ENCODE measurements at places on chromosomes 4 and X.

GRCh38 chr4:47819178-47819577, 18.7 kb downstream of the CORIN start:
- DNase-seq = no peak

- DNase-seq = no peak
These were observed 384.2 kb downstream of the TLL1 start for GRCh38 chr4:166257276-166257675.

- no peak for DNase-seq
These were observed 66.3 kb upstream of the TRIM2 start for GRCh38 chr4:153137677-153138630.

- DNase-seq = no peak
These were observed 88.7 kb upstream of the ELOVL6 start for GRCh38 chr4:110287130-110287529.

GRCh38 chr4:53994382-53995102, 69.9 kb downstream of the CHIC2 start:
- DNase-seq = no peak

DNA sequence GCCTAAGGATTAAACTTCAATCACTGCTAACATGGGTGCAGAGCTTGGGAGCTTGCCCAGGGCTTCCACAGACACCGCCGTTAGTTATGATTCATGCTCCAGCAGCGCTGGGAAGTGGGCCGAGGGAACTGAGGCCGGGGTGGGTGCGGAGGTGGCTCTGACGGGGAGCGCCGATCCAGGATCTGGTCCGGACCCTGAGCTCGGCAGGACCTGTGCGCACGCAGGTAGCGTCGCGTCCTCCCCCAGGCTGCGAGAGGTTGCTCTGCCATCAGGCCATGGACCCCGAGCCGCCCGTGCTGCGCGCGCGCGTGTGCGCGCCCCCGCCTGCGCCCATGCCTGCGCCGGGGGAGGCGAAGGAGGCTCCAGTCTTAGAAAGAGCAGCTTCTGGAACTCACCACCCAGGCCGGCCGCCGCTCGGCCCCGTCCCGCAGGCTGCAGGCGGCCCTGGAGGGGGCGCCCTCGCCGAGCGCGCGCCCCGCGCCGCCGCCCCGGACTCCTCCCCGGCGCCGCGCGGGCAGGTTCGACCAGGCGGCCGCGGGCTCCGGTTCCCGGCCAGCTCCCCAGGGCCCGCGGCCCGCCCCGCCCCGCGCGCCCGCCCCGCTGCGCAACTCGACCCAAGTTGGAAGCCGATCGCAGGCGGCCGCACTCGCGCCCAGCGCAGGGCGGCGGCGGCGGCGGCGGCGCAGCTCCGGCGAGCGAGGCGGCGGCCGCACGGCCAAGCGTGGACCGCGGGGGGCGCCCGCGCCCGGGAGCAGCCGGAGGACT, 732 bp upstream of the ADRA2C start:
- DNase-seq = no peak

DNA sequence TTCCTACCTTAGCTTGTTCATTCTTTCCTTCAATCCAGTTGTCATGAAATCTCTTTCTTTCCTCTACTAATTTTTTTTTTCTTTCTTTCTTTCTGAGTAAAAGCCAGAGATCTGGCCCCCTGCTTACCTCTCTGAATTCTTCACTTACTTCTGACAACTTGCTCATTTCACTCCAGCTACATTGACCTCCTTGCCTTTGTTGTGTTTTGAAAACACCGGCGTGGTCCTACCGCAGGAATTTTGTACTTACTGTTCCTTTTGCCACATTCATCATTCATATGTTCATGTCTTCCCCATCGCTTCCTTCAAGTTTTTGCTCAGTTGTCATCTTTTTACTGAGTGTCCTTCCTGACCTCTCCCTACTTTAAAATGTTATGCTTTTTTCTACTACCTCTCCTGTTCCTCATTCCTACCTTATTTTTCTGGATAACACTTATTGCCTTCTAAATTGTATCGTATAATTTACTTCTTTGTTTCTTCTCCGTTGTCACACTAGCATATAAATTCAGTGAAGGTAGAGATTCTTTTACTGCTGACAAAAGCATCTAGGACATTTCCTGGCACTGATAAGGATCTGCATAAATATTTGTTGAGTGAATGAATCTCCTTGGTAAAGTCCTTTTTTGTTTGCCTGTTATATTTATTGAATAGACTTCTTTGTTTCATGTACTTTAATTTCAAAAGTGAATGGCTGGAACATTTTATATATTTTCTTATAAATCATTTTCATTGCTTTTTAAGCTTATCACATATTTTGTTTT, 74.4 kb downstream of the NFKB1 start:
- no peak for DNase-seq

DNA sequence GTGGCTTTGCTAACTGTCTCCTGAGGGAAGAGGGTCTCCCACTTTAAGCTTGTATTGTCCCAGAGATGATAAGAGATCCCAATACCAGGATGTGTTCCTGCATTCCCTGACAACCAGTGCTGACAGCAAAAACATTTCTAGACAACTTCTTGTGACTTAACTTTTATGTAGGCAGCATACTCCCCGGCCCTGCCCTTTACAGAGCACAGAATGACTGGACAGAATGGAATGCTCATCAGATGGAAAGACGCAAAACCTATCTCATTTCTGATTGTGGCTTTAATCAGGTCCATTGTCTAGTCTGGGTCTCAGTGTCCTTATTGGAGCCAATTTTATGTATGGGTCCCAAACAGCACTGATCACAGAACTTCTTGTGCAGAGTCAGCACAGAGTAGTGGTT, 18.2 kb upstream of the PLAC1 start:
- no peak for DNase-seq

DNA sequence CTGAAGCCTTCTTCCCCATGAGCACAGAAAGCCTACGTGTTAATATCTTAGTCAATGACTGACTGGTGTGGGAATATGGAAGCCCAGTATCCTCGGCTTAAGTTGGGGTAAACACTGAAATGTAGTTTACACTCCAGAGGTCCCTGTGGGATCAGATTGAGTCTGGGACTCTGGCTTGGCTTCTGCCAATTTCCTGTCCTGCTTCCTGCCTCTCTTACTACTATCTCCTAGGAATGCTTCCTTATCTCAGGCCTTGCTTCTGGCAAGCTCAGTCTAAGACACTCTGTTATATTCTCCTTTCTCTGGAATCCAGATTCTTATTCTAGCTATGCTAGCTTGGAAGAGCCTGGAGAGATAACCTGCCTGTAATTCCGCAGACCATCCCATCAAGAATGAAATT, 174.0 kb upstream of the LDB2 start:
- no peak for DNase-seq

DNA sequence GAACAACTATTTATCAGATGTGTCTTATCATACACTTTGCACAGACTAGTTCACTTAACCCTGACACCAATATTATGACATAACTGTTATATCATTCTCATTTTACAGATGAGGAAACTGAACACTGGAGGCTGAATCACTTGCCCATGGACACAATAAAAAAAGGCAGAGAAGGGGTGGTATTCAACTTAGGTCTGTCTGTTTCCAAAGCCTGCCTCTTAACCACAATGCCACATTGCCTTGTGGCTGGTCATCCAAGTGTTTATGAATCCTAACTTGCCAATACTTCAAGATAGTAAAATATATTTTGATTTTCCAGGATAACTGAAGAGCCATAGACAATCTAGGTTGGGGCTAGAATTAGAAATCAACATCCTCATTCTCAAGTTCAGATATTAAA, 327.8 kb downstream of the NR3C2 start:
- no peak for DNase-seq

- DNase-seq = no peak
These were observed 78.2 kb downstream of the SPRY1 start for GRCh38 chr4:123474817-123475216.

GRCh38 chr4:1300466-1301455, 11.1 kb downstream of the MAEA start:
- DNase-seq = no peak

DNA sequence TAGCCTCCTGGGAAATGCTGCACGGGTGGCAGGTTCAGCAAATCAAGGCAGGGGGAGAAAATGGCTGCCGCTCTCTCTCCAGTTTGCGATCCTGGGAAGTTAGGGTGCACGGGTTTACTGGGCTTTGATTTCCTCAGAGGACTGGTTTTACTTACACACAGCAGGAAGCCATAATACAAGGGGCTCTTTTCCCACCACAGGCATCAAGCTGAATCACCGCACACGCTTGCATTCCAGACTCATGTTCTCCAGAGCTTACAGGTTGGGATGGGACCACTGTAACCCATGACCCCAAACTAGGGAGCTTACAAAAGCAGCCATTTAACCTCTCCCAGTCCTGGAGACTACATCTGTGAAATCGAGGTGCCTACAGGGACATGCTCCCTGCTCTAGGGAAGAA, 159.8 kb downstream of the DHRSX start:
- no peak for DNase-seq

DNA sequence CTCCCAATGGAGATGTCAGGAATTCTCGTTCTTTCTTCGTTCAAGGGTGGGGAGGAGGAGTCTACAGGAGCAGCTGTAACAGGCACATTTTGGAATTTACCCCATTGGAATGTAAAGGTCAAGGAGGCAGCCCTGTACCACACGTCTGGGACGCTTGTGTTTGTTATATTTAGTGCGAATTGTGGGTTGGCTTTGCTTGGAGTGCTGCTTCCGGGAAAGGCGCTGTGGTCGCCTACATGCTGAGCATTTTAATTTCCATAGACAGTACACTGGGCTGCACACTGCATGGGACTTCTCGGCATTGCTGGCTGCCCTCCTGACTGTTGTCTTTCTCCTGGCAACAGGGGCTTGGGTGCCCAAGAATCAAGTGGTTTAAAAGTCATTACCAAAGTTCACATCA, 12.8 kb downstream of the GYG2 start:
- no peak for DNase-seq

DNA sequence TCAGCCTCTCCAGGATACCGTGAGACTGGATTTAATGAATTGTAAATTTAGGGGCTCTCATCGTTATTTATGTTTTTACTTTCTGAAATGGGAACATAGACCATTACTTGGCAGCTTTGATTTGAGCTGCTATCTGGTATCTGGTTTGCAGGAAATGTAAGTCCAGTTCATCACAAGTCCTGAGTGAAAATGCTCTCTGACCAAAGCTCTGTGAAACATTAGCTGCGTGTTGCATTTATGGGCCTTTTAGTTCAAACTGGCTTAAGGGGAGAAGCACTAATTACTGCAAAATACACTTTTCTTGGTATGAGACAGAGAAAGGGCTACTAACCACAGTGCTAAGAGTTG, 420 bp downstream of the CC2D2A start:
- no peak for DNase-seq

- no peak for DNase-seq
These were observed 96.4 kb upstream of the TRPC5OS start for GRCh38 chrX:111779582-111779981.

DNA sequence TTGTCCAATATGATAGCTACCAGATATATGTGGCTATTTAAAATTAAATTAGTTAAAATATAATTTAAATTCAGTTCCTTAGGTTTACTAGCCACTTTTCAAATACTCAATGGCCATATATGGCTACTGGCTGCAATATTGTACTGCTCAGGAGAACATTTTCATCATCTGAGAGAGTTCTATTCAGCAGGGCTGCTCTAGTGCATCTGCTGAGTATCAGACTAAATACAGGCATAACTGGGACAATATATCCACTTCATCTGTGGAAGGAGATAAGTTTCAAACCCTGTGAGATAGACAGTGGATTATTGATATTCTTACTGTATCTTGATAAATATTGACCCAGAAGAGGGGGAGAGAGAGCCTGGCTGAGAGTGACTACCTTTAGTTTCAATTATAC, 240.1 kb upstream of the ANKRD50 start:
- no peak for DNase-seq

DNA sequence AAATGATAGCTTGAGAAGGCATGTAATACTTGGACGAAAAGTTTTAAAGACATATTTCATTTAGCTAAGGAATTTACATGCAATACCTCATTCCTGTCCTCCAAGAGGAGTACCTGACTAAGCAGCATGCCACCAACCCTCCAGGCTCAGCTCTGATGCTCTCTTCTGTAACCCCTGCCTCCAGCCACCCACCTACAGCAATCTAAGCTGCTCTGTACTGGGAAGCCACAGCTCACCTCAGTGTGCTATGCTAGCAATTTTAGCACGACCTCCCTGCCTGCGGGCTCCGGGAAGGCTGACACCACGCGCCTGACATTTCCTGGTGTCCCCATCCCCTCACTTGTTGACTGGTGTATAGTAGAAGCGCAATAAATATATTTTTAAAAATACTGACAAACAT, 23.2 kb upstream of the GPM6B start:
- no peak for DNase-seq

GRCh38 chr4:185238215-185238681, 28.9 kb downstream of the SNX25 start:
- DNase-seq = no peak

GRCh38 chr4:139857021-139857420, 191.4 kb downstream of the MGST2 start:
- no peak for DNase-seq

DNA sequence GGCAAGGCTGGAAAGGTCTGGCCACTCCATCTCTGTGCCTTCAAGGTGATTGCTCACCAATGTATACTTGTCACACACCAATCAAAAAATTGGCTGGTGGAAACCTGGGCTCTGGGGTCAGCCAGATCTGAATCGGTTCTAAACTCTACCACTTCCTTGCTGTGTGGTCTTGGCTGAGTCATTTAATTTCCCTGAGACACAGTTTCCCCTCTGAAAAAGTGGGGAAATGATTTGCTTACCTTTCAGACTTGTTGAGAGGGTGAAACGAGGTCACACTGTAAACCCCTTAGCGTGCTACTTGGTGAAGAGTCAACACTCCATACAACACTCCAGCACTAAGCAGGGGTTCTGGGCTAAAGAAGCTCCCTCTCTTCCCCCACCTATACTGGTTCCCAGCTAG, 252.3 kb upstream of the ZIC3 start:
- DNase-seq = no peak

DNA sequence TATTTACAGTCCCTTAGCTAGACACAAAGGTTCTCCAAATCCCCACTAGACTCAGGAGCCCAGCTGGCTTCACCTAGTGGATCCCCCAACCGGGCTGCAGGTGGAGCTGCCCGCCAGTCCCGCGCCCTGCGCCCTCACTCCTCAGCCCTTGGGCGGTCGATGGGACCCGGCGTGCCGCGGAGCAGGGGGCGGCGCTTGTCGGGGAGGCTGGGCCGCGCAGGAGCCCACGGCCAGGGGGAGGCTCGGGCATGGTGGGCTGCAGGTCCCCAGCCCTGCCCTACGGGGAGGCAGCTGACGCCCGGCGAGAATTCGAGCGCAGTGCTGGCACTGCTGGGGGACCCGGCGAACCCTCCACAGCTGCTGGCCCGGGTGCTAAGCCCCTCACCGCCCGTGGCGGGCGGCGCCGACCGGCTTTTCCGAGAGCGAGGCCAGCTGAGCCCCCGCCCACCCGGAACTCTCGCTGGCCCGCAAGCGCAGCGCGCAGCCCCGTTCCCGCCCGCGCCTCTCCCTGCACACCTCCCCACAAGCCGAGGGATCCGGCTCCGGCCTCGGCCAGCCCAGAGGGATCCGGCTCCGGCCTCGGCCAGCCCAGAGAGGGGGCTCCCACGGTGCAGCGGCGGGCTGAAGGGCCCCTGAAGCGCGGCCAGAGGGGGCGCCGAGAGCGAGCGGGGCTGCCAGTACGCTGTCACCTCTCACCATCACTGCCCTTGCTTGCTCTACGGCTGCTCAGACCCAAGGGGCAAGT, 39.4 kb downstream of the WFS1 start:
- no peak for DNase-seq

Measured in NCI-H1417 treated with DMSO at 0.1 percent for 48 hours (cell line).